ENCODE measurements at places on chromosomes 4 and X.

DNA sequence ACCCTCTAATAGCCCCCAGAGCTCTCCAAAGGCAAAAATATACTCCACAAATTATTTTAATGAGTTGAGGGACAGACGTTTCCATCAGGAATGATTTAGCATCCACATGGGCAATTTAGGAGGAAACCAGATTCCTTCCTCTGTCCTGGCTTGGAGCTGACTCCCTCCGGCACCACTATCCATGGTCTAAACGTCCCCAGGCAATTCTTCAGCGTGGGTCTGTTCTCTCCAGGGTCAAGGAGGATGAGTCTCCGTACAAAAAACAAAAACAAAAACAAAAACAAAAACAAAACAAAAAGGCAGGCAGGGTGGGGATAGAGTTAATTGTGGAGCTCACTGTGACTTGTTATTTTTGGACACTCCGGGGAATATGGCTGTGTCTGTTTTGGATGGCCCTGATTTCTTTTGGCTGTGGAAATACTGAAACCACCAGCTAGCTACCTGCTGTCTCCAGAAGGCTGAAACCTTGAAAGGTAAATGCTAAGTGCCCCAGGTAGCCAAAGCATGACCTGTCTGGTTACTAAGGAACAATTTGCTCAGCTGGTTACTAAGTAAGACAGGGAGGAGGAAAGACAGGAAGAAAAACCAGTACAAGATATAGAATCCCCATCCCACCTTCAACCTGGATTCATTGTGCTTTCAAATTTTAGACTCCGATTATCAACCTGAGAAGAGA lies 419.1 kb upstream of the LCORL start:
- no peak for DNase-seq
- H3K36me3 ChIP-seq, result no peaks in the 10 kb centered on the region
- no peaks in the 10 kb centered on the region for H3K27me3 ChIP-seq

GRCh38 chr4:147381749-147382148 lies 99.1 kb upstream of the EDNRA start:
- H3K4me1 ChIP-seq, result no peaks in the 10 kb centered on the region
- no peaks in the 10 kb centered on the region for H3K36me3 ChIP-seq
- H3K27ac ChIP-seq, result no peak overlapping the region
- DNase-seq, result no peak

DNA sequence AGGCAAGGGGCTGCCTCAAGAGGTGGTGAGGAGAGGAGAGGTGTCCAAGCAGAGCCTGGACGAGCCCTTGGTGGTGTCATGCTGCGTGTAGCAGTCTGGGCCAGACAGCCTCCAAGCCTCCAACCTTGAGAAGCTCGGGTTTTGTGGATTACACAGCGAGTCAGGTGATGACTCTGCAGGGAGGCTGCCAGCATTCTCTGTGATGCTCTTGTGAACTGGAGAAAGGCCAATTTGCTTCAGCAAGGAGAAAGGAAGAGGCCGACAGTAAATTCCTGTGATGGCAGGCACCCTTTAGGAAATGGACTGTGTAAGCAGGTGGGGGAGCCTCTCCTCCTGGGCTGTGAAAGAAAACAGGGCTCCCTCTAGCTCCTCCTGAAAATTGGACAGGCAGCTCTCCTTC lies 36.0 kb upstream of the CD99L2 start:
- peaks cover 4% of the 10 kb centered on the region for H3K4me1 ChIP-seq
- H3K27ac ChIP-seq, result no peak overlapping the region
- H3K4me3 ChIP-seq, result no peak overlapping the region
- H3K27me3 ChIP-seq, result no peaks in the 10 kb centered on the region
- no peak for DNase-seq

DNA sequence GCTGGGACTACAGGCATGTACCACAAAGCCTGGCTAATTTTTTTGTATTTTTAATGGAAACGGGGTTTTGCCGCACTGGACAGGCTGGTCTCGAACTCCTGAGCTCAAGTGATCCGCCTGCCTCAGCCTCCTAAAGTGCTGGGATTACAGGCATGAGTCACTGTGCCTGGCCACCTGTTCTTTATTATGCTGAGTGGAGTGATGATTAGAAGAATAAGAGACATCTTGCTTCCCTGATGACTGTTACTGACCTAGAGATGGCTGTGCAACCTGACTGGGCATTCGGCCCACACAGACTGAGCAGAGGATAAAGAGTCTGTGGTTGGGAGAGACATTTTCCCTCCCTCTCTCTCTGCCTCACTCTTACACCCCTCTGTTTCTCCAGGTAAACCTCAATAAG lies 56.7 kb downstream of the SPINK2 start:
- H3K4me3 ChIP-seq, result no peak overlapping the region
- no peaks in the 10 kb centered on the region for H3K36me3 ChIP-seq
- H3K27ac ChIP-seq, result no peak overlapping the region

DNA sequence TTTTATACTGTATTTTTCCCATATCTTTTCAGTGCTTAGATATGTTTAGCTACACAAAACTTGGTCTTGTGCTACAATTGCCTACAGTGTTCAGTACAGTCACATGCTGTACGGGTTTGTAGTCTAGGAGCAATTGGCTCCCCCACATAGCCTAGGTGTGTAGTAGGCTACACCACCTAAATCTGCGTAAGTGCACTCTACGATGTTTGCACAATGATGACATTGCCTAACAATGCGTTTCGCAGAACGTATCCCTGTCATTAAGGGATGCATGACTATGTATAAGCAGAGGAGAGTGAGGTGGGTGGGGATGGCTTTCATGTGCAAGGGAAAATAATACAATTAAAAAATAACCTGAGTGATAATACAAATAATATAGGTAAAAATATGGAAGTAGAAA lies 131.4 kb downstream of the GBA3 start:
- H3K27ac ChIP-seq, result no peak overlapping the region
- DNase-seq, result no peak
- no peaks in the 10 kb centered on the region for H3K27me3 ChIP-seq
- no peaks in the 10 kb centered on the region for H3K4me1 ChIP-seq

GRCh38 chrX:121307449-121307848 lies 260.0 kb downstream of the GLUD2 start:
- no peak for DNase-seq
- H3K4me3 ChIP-seq, result no peak overlapping the region
- no peaks in the 10 kb centered on the region for H3K4me1 ChIP-seq
- H3K27ac ChIP-seq, result no peak overlapping the region

DNA sequence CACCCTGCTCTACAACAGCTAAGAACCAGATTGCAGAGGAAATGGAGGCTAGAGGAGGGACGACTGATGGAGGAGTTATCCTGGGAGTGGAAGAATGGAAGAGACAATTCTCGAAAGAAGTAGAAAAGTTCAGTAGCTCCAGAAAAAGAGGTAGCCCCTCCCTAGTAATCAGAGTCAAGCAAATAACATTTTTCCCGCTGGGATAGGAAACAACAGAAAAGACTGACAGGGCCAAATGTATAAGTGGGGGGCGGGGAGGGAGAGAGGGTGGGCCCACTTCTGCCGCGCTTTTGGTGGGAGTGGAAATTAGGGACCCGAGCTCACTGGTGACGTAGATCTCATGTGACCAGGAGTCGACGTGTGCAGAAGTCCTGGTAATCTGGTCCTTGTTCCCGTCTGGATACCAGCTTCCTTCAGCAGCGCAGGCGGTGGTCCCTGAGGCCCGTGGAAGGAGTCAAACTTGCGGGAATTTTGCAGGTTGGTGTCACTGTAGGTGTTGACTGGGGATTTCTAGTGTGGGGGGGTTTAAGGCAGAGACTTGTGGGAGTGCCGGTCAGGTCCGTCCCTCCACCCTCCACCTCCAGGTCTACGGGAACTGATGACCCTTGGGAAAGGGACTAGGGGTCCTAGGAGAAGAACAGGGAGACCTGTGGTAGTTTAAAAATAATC lies at the start of gene TCEAL9:
Gene TCEAL9 (plus strand): TSS at position 377 of the 669 bp plus-strand sequence. CDS start 1,179 bp downstream, outside the sequence.
- peaks cover 7% of the 10 kb centered on the region for H3K27me3 ChIP-seq
- peak; percentile 84 for DNase-seq
- H3K4me3 ChIP-seq, result peak within 1 kb of the TSS; percentile 74
- H3K27ac ChIP-seq, result peak within 1 kb of the TSS; percentile 88
- peaks cover 2% of the 10 kb centered on the region for H3K4me1 ChIP-seq

GRCh38 chrX:10133980-10134676 lies 22.6 kb upstream of the CLCN4 start:
- no peak for DNase-seq
- H3K27me3 ChIP-seq, result no peaks in the 10 kb centered on the region
- no peak overlapping the region for H3K27ac ChIP-seq
- no peak overlapping the region for H3K4me3 ChIP-seq
- peaks cover 21% of the 10 kb centered on the region for H3K36me3 ChIP-seq

GRCh38 chr4:73589261-73589847 lies 30.9 kb downstream of the RASSF6 start:
- H3K27me3 ChIP-seq, result no peaks in the 10 kb centered on the region
- no peak overlapping the region for H3K4me3 ChIP-seq
- H3K36me3 ChIP-seq, result no peaks in the 10 kb centered on the region
- H3K27ac ChIP-seq, result no peak overlapping the region
- DNase-seq, result peak; percentile 59

DNA sequence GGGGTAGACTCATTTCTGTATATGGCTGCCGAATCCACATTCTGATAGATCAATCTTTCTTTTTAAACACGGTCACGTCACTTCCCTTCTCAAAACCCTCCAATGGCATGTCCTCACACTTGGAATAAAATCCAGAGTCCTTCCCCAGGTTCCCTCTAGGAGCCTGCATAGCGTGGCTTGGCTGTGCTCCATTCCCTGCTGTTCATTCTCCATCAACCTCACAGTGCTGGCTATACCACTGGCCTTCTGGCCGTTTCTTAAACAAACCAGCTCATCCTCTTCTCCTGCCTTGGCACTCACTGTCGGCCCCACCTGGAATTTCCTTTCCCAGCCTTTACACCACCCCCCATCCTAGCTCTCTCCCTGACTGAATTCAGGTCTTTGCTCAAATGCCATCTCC lies 77.1 kb downstream of the RBM47 start:
- H3K4me3 ChIP-seq, result no peak overlapping the region
- H3K36me3 ChIP-seq, result no peaks in the 10 kb centered on the region
- H3K4me1 ChIP-seq, result peaks cover 6% of the 10 kb centered on the region
- H3K27ac ChIP-seq, result no peak overlapping the region
- no peak for DNase-seq

DNA sequence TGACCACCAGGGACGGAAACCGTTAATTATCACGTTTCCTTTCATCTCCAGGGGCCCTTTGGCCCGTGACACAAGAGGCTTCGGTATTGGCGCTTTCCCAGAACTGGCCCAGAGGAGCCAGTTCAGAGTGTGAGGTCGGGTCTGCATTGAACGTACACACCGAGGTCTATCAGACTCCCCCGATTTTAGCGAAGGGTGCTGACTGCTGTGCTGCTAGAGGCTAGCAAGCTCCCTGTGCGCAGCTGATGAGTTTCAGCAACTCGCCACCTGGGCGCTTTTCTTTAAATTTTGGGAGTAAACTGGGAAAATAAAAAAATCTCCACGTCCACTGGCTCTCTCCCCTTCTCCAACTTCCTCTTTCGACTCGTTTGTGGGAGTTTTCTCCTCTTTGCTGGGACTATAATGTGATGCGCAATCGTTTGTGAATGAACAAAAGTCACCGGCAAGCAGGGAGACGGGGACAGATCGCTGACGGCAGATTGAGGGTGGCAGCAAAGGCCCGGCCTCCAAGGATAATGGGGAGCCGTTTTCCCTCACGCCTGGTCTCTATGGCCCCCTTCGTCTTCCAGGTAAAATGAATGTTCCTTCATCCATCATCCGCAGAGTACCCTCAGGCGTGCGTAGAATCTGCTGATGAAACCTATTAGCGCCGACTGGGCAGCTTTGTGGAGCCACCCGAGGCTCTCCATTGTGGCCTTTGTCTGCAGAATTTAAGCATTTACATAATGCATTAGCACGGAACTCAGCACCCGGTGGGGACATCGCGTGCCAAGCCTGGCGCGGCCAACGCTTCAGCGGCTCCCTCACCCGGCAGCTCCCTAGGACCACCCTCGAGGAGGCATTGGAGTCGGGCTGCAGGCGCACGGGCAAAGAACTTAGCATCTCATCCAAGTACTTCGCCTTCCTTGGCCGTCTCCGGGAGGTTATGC lies 1.6 kb upstream of the LRAT start:
- H3K4me3 ChIP-seq, result peak overlapping the region; percentile 70
- H3K4me1 ChIP-seq, result peaks cover 25% of the 10 kb centered on the region
- no peak overlapping the region for H3K27ac ChIP-seq
- no peak for DNase-seq

- H3K27me3 ChIP-seq, result no peaks in the 10 kb centered on the region
- H3K4me1 ChIP-seq, result no peaks in the 10 kb centered on the region
- H3K36me3 ChIP-seq, result no peaks in the 10 kb centered on the region
- H3K4me3 ChIP-seq, result no peak overlapping the region
Observed at GRCh38 chr4:167084321-167084720, 150.0 kb downstream of the SPOCK3 start.

- H3K4me1 ChIP-seq, result no peaks in the 10 kb centered on the region
- DNase-seq, result no peak
Observed at GRCh38 chr4:165347647-165348569, 20.4 kb downstream of the MSMO1 start.

GRCh38 chr4:108988464-108989195 lies 225.8 kb upstream of the ETNPPL start:
- H3K27me3 ChIP-seq, result no peaks in the 10 kb centered on the region
- no peak overlapping the region for H3K4me3 ChIP-seq
- peak overlapping the region; percentile 72 for H3K27ac ChIP-seq
- no peaks in the 10 kb centered on the region for H3K36me3 ChIP-seq

DNA sequence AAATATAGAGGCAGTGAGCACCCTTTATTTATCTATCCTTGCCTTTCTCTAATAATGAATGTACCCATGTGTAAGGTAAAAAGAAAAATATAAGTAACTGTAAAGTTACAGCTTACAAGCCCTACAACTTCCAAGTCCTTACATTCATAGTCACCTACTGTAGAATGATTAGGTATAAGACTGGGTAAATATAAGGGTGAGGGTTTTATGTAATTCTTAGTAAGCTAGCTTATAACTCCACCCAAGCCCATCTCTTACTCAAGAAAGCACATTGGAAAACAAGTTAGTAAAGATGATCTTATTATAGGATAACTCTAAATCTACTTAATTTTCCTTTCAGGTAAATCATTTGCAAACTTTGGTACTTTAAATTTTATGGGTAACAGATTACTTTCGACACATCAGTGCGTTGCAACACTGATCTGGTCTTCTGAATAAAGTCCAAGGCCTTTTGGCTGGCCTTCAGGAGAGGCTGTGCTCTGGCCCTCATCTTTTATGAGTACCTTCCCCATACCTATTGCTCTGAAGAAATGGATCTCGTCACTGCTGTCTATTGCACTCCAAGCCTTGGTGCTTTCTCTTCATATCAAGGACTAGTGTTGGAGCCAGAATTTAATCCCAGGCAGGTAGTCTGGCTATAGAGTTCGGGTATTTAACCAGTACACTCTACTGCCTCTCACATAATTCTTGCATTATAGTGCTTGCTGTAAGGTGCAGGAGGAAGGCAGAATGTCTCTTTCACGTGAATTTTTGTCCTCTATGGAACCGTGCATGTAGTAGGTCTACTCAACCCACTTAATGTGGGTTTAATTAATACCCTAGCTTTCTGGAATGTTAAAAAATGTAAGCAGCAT lies 443.6 kb upstream of the AR start:
- H3K36me3 ChIP-seq, result no peaks in the 10 kb centered on the region
- H3K27ac ChIP-seq, result no peak overlapping the region
- H3K4me3 ChIP-seq, result no peak overlapping the region
- H3K4me1 ChIP-seq, result no peaks in the 10 kb centered on the region
- DNase-seq, result no peak
- H3K27me3 ChIP-seq, result peaks cover 5% of the 10 kb centered on the region

Measured in mesenchymal stem cell (in vitro differentiated cells and primary cell).